ENCODE measurements at places on chromosomes 3 and 15.

- DNase-seq = no peak
These were observed 727.7 kb downstream of the ROBO1 start for GRCh38 chr3:79040091-79040490.

GRCh38 chr15:101031213-101031612, 112.1 kb downstream of the LRRK1 start:
- DNase-seq = no peak

GRCh38 chr3:113847664-113848461, 9.3 kb downstream of the GRAMD1C start:
- DNase-seq = no peak

- DNase-seq = no peak
These were observed 3.6 kb downstream of the USP50 start for GRCh38 chr15:50542887-50543210.

- no peak for DNase-seq
These were observed 45.8 kb downstream of the ALDH1A2 start for GRCh38 chr15:58019503-58020376.

DNA sequence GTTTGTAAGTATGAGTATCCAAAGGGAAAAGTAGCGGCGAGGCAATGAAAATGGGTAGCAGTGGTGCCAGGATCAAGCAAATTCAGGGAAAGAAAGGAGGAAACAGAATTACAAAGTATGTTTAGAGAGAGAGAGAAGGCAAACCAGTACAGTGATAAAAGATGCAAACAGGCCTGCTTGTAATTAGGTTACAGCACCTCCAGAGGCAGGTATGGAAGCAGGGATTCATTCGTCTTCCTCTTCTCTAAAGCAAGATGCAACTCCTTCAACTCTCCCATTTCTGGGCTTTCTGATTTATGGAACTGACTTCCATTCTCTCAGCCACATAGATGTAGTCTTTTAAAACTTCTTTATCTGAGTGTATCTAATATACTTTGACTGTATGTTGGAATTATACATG, 68.0 kb downstream of the CRYBG3 start:
- no peak for DNase-seq

- no peak for DNase-seq
These were observed 471.8 kb upstream of the PROK2 start for GRCh38 chr3:72256716-72257115.
